ENCODE measurements at places on chromosomes 2 and 18.
A peak's percentile ranks its signal among the peaks of the same experiment; 100 is the strongest.

DNA sequence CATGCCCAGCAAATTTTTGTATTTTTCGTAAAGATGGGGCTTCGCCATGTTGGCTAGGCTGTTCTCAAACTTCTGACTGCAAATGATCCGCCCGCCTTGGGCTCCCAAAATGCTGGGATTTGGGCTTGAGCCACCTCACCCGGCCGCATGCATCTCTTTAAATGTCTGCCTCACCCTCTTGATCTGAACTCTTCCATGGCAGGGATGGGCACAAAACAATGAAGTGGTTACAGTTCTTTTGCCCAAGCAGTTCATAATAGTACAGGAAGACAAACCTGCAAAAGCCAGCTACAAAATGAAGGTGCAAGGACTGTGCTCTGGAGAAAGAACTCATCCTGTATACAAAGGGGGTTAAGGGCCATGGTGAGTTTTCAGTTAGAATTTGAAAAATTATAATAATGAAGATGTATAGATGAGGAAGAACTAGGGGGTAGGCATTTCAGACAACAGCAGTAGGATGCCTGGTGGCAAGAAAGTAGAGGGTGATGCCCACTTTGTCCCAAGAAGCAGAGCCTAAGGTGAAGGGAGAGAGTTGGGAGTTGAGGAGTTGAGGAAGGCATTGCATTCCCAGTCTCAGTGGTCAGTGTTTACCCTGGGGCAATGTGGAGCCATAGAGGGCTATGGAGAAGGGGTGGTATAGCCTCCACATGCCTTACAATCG is 160.8 kb upstream of the MYCN start:
- no peak for DNase-seq

- no peak for DNase-seq
These were observed 197.8 kb downstream of the SMAD7 start for GRCh38 chr18:48752928-48753327.

- DNase-seq, result peak; percentile 34
These were observed 34.8 kb downstream of the LBH start for GRCh38 chr2:30266051-30266621.

DNA sequence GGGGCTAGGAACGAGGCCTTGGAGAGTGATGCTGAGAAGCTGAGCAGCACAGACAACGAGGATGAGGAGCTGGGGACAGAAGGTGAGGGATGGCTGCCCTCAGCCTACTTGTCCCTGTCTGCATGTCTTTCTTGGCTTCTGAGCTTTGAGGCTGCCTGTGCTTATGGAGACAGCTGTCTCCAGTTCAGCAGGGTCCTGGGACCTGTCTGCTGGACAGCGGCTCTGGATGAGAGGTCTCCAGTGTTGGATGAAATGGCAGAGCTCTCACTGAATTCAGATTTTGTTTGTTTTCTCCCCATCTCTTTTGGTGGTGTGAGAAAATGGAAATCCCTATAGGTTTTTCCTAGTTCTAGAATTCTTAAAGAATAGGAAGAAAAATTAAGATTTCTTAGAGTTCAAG is 54.8 kb downstream of the NTSR2 start:
- no peak for DNase-seq

GRCh38 chr2:27803046-27803445 is 31.5 kb downstream of the MRPL33 start:
- no peak for DNase-seq

DNA sequence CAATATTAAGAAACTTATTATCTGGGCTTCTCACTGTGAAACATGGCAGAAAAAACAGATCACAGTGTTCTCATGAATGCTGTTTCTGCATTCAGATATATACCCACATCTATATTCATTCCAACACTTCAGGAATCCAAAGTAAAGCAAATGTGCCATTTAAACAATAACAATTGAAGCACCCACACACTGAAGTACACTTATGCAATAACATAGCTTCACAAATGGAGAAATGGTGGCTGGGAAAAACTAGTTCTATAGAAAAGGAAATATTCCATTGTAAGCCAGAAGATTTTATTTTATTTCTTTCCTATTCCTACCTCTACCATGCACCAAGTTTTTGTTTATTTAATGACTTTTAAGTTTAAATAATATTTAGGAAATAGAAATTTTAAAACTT is 111.9 kb downstream of the DPP4 start:
- no peak for DNase-seq

- DNase-seq, result no peak
These were observed 29.7 kb downstream of the DNMT3A start for GRCh38 chr2:25311865-25312575.

DNA sequence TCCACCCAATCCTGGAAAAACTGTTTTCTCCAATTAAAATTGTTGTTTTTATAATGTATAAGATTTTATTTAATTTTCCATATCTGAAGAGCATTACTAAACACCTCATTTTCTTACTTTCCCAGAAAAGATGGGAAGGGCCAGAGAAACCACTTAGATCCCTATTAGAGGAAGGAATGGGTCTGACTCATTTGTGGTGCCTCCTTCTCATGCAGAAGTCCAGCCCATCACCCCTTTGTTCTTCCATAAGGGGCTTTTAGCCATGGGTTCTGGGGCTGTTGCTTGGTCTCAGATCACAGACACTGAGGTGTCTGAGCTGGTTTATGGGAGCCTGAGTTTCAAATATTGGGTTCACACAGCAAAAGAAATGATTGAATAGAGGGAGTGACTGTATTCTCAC is 152.2 kb downstream of the ESCO1 start:
- DNase-seq, result peak; percentile 75

- DNase-seq, result no peak
These were observed 11.4 kb downstream of the OSGEPL1 start for GRCh38 chr2:189751080-189751658.

- peak; percentile 83 for DNase-seq
These were observed 141.6 kb upstream of the TTC39C start for GRCh38 chr18:23872701-23873550.

Data from islet precursor cell (in vitro differentiated cells).